ENCODE measurements at places on chromosomes 16 and 17.
A peak's percentile ranks its signal among the peaks of the same experiment; 100 is the strongest.

DNA sequence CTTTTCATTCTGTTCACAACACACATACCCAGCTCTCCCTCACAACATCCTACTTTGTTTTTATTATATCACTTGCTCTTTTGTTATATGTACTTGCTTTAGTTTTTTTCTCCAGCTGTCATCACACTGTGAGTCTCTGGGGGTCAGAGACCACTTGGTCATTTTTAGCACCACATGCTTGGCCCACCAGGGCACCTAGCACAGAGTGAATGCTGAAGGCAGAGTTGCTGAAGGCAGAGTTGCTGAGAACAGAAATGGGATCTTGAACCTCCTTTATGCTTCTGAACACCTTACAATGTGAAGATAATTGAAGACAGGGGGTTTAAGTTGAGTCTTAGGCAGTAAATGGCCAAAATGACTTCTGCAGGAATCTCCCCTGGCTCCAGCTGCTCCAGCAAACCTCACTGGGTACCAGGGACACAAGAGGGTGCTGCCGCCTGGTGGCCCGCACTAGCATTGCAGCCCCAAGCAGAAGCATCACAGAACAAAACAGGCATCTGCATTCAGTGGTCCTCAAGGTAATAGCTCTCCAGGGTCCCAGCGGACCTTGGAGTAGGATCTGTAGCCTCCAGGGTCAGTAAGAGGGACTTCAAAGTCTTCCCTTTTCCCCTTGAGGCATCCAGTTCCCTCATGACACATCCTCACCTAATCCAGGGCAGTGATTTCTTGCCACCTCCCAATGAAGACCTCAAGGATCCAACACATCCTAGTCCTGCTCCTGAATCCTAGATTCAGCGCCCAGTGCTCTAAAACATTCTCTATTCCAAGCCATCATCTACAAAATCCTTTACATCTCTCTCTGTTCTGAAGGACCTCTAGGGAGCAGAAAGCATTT, 1972.6 kb downstream of the TP53TG3F start:
- DNase-seq, result peak; percentile 11

GRCh38 chr16:85398050-85398451, 215.1 kb upstream of the GSE1 start:
- DNase-seq, result no peak

DNA sequence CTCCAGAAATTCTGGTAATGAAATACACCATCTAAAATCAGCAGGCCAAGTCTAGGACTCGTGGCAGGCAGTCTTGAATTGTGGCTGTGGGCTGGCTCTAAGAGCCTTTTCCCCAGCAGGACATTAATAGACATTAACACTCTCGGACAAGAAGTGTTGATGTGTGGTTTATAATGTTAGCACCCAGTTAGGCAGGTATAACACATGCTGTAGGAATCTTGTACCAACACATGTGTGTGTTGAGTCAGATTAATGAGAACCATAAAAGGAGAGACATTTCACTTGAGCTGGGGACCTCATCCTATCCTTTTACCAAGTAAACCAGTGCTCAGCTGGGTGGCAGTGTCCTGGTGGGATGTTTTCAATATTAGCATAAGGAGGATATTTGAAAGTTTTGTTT, 264.5 kb downstream of the FTO start:
- no peak for DNase-seq

DNA sequence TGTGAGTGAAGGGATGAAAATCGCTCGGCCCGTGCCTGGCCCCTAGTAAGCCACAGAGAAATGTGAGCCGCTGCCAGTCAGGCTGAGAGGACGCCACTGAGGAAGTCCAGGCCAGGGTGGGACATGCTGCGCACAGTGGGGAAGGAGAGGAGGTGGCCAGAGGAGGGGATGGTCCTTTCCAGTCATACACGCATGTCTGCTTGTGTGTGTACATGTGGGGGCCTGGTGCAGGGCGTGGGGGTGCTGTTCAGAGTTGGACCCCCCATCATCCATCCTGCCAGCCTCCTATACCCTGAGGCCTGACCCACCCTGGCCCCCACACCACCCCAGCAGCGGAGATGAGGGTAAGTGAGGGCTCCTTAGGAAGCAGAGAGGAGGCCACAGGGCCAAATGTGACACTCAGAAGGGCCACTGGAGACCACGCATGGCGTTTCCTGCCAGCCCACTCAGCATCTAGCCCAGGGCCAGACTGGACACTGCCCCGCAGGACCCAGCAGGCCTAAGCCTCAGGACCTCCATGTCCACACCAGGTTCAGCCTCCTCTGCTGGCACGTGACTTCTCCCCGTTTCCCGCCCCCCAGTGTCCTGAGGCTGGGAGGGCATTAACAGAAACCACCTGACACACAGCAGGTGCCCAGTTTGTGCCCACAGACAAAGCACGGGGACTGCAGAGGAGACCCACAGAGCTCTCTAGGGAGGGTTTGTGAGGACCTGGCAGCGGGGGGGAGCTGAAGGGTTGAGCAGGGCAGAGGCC, 7.0 kb downstream of the DOC2A start:
- DNase-seq, result no peak

GRCh38 chr17:80941743-80942422, 49.8 kb upstream of the CHMP6 start:
- DNase-seq, result peak; percentile 20

GRCh38 chr17:16953347-16953746, 18.6 kb downstream of the TNFRSF13B start:
- DNase-seq, result no peak

- DNase-seq, result no peak
Observed at GRCh38 chr16:70694088-70694867, 8.4 kb upstream of the MTSS2 start.

DNA sequence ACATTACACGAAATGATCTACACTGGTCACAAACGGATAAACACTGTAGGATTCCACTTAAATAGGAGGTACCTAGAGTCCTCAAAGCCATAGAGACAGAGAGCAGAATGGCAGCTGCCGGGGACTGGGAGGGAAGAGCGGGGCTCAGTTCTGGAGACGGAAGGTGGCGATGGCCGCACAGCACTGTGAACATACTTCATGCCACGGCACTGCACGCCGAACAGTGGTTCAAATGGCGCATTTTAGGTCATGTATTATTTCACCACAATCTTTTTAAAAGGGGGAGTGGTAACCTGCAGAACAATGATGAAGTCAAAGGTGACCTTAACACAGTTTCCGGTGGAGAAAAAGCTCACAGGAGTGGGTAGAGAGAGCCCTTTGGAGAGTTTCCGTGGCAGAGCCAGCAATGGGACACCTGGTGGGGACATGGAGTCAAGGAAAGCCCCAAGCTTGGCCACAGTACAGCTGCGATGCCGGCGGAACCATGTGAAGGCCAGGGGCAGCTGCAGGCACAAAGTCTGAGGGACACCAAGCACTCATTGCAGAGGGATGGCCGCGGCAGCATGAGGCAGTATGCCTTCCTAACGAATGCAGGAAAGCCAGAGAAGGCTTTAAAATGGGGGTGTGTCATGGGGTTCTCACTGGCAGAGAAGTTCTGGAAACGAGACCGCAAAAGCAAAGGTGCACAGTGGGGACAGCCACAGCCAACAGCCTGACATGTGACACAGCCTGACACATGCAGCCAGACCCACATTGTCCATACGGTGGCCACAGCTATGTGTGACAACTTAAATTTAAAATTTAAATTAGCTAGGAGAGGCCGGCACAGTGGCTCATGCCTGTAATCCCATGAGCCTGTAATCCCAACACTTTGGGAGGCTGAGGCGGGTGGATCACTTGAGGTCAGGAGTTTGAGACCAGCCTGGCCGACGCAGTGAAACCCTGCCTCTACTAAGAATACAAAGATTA, 7.3 kb downstream of the FLCN start:
- no peak for DNase-seq

DNA sequence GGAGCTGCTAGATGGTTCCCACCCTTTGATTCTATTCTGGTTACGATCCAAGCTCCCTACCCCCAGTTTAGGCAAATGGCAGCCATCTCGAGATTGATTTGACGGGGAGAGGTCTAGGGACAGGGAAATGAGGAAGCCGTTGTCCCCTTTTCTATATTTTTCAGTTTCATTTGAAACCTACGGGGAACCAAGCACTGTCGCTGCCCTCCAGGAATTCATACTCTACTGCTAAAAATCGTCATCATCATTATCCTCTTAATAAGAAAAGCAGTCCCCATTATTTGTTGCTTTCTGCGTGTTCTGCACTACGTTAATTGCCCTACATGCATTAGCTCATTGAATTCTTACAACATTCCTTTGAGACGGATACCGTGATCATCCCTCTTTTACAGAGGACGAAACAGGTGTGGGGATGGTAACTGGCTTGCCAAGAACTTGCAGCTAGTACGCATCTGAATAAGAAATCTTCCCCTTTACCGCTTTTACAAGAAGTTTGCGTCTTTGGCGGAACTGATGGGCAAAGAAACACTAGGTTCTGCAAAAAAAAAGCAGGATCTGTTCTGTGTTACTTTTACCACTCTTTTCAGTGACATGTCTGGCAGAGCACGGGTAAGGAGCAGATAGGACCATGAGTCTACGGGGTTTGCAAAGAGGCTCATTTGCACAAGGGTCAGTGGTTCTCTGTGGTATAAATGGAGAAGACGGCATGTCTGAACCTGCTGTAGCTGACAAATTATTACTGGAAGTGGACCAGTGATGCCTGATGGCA, 1.1 kb downstream of the CCP110 start:
- peak; percentile 25 for DNase-seq

- no peak for DNase-seq
Observed at GRCh38 chr17:15278924-15279477, 13.9 kb upstream of the PMP22 start.

DNA sequence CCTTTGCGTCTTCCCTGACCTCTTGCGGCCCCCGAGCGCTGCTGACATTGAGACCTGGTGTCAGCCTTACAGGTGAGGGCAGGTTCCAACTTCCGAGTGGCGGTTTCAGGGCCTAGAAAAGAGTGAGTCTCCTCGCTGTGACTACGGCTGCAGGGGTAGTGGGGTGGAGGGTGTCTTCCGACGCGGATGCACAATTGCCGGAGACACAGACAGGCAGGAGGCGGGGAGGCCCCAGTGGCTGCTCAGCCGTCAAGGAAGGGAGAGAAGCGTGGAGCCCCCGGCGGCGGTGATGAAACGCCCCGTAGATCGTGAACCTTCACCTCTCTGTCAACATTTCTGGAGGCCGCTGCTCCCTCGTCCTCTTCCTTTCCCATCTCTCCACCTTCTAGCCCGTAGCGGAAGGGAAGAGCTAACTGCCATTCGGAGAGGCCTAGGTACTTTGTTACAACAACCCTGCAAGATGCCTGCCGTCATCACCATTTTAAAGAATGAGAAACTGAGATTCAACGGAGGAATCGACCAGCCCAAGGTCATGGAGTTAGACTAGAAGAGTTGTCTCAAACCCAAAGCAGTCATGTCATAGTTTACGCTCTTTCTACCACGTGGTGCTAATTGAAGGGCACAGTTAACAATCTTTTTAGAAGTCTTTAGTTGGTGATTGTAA, 485 bp downstream of the DNAJA3 start:
- DNase-seq, result no peak

- no peak for DNase-seq
Observed at GRCh38 chr16:49754495-49755312, 101.2 kb downstream of the ZNF423 start.

DNA sequence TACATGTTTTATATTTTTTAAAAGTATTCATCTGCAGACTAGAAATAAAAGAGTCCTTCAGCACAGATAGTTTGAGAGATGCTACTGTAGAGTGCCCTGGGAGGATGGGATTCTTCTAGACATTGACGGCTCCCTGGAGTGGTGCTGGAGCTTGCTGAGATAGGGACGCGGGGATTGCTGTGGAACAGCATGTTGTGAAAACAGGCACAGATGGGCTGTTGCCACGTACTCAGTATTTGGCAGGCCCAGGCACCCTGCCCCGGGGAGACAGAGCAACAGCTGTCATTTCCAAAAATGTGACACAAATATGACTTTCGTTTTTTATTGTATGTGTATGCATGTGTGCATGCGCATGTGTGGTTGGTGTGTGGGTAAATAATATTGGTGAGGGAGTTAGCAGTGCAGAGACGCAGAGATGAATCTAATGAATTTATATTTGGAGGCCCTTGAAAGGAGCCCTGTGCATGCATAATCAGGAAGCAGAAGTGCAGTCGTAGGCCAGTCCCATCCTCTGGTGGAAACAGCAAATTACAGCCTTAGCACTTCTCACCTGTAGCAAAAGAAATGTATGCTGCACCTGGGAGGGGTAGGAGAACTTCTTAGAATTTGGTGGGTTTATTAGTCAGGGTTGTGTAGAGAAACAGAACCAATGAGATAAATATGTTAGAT, 6.2 kb upstream of the ABCA8 start:
- no peak for DNase-seq

Data from hippocampal formation (tissue), 2 donors.